SJSA1 (cell line): ENCODE measurements at places on chromosomes 2 and 18.

DNA sequence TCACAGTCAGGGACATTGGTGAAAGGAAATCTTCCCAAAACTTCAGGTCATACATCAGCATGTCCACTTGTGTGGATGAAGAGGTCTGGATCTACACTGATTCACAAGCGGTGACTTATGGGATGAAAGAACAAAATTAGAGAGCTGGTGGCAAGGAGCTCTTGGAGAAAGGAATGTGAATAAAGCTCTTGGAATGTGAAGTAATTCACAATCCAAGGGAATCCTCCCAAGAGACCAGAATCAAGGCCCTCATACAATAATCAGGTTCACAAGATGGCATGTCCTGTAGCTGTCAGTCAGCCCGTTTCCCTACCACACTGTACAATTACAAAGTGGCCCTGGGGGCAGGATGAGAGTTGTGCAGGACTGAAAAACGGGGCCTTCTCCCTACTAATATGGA, 96.2 kb downstream of the MRPS9 start:
- DNase-seq, result no peak

DNA sequence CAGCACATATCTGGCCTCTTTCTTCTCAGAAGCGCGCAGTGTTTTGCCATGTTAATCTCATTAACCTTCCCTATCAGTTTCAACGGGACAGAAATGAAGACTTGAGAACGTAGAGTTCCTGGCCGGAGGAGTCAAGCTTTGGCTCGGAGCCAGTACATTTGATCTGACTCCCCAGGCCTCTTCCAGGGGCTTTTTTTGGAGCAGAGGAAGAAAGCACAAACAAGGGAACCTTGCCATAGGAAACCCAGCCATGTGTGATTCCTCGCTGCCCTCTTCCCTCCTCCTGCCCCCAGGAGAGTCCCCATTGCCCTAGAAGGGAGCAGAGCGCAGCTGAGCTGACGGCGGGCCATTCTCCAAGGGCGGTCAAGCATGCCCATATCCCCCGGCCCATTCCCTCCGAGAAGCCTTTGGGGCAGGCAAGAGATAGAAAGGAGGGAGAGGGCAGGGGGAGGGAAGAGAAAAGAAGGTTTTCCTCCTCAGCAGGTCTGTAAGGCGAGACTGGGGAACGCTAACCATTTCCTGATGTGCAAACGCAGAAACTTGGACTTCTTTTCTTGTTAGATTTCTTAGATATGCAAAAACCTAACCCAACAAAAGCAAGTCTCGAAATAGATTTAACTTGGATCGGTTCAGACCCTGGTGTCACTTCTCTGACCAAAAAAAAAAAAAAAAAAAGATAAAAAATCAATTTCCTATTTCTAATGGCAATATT, 63.7 kb upstream of the POU3F3 start:
- DNase-seq, result no peak

GRCh38 chr2:114022360-114023085, 132.6 kb downstream of the ACTR3 start:
- DNase-seq, result no peak

DNA sequence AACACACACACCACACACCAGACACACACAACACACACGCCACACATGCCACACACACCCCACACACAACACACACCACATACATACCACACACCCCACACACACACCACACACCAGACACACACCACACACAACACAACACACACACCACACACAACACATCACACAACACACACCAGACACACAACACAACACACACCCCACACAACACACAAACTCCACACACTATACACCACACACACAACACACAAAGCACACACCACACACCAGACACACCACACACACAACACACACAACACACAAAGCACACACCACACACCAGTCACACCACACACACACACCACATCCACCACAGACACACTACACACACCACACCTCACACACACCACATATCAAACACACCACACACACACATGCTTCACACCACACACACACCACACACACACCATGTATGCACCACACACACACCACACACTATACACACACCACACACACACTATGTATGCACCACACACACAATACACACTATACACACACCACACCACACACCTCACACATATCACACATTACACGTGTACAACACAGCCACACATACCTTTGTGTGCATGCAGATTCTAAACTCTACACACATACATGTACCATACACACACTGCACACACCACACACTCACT, 72.2 kb downstream of the TMEM18 start:
- DNase-seq, result no peak
